ENCODE measurements at places on chromosomes 5 and 9.

DNA sequence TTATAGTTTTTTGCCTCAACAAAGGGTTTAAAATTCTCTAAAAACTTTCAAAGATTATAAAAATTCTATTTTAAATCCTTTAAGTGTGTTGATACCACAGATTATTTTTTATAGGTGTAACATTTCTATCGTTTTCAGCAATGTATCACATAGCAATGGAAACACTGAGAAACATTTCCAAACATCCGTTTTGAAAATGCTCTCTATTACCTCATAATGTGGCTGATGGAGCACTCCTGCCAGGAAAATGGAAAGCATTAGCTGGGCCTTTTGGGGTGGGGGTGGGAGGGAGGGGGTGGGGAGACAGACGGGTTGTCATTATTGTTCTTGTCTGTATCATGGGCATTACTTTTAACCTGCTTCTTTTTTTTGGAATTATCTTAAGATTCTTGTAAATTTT, 516.5 kb downstream of the ACTL7B start:
- no peak for DNase-seq

GRCh38 chr9:132008855-132009812, 70.5 kb downstream of the MED27 start:
- no peak for DNase-seq

GRCh38 chr9:91182429-91183225, 179.1 kb downstream of the AUH start:
- no peak for DNase-seq

DNA sequence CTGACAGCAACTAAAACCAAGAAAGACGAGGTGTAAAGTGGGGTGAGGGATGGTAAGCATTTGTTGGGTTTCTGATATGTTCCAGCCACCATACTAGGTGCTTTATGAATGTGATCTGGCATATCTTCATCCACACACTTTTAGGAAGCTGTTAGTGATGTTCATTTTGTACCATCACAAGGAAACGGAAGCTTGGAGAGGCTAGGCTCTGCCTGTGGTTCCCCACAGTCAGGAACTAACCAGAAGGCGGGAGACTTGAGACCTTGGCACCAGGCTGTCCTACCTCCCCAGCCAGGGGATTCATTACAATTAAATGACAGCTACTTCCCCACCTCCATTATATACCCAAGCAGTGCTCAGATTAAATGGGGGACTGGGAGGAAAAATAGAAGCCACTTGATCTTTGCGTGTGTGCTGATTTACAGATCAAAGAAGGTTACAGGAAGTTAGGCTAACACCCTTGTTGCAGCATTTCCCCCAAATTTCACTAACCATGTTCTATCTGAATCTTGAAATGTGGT, 43.0 kb downstream of the SFXN1 start:
- no peak for DNase-seq

DNA sequence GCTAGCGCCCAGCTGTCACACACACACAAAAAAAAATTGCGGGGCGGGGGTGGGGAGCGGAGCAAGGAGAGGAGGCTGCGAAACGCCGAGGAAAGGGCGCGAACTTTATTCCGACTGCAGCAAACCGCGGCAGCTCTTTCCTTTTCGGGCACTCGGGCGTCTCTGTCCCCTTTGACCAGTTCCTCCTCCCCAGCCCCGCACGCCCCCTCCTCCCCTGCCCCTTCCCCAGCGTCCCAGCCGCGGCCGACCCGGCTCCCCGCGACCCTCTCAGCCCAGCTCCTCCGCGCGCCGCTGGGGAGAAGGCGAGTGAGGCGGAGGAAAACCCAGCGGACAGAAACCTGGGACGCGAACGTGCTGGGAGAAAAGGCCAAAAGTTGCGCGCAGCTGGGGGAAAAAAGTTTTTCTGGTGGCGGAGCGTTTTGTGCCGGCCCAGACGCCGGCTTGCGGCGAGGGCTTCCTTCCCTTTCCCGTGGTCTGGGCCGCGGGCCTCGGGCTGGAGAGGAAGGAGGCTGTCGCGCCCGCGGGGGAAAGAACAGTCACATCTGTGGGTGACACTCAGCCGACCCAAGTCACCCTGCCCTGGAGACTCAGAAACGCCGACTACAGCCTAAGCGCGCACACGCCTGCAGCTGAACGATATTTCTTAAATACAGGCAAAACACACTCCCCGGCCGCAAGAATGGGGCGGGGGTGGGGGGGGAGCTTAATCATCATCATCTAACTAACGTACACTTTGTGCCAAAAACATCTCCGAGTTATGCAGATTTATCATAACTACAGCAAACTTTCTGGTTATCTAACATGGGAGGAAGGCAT, 1.1 kb upstream of the BNC2 start:
- no peak for DNase-seq

DNA sequence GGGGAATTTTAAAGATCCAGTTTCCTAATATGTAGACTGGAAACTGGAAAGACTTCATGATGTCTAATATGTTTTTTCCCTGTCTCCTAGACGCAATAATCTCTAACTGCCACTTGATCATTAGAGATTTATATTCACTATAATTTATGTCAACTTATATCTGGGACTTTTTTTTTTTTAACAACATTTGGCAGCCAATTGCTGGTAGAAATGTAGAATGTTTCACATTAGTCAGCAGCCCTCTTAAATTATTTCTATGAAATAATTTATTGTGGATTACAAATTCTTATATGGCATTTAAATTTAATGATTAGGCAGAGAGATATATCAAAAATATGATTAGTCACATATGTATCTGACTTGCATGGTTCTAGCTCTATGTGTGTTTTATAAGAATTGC, 48.2 kb downstream of the TMEM174 start:
- DNase-seq, result no peak

DNA sequence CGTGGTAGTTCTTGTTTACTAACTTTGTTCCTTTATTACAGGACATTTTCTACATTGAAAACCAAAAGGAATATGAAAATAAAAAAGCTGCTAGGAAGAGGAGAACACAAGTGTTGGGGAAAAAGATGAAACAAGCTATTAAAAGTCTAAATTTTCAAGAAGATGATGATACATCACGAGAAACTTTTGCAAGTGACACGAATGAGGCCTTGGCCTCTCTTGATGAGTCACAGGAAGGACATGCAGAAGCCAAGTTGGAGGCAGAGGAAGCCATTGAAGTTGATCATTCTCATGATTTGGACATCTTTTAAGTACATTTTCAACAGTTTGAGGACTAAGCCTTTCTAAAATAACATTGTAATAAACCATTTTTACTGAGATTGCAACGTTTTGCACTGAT, 23.8 kb downstream of the PHAX start:
- DNase-seq, result peak; percentile 67

GRCh38 chr5:58255386-58255785, 204.5 kb downstream of the PLK2 start:
- DNase-seq, result no peak

DNA sequence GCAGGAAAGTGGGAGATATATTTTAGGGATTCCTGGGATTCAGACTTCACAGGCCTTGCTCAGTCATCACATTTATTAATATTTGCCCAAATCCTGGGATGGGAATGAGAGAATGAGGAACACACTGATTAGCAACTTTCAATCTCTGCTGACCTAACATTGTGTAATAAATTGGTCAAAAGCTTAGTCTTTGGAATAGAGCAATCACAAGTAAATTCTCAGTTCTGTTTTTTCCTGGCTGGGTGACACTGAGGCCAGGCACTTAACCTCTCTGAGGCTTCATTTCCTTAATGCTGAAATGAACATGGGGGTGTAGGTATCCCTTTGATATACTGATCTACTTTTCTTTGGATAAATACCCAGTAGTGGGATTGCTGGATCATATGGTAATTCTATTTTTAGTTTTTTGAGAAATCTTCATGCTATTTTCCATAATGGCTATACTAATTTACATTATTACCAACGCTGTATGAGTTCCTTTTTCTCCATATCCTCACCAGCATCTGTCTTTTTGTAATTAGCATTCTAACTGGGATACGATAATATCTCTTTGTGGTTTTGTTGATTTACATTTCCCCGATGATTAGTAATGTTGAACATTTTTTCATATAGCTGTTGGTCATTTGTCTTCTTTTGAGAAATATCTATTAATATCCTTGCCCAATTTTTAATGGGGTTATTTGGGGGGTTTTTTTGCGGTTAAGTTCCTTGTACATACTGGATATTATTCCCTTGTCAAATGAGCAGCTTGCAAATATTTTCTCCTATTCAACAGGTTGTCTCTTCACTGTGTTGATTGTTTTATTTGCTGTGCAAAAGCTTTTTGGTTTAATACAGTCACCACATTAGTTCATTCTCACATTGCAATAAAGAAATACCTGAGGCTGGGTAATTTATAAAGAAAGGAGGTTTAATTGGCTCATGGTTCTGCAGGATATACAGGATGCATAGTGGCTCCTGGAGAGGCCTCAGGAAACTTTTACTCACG, 36.8 kb upstream of the NIPBL start:
- DNase-seq, result no peak

- DNase-seq, result no peak
Observed at GRCh38 chr9:88975966-88976889, 15.0 kb upstream of the S1PR3 start.

GRCh38 chr5:71810023-71810422, 90.9 kb downstream of the CARTPT start:
- DNase-seq, result no peak

- DNase-seq, result no peak
Observed at GRCh38 chr5:174046558-174046957, 1.1 kb downstream of the NSG2 start.

DNA sequence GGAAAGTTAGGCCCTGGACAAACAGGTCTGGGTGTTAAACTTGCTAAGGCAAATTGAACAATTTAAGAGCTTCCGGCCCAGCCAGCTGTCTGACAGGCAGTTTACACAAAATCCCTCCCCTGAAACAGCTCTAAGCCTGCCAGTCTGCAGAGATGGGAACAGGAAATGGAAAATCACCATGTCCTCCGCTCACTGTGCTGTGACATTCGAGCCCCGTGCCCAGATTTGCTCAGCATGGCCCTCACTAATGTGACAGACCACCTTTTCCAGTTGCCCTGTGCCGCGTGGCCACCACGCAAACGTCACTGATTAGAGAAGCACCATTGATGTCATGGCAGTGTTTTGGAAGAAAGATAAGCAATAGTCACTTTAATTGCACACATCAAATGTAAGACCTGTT, 41.0 kb downstream of the CCNJL start:
- DNase-seq, result no peak

DNA sequence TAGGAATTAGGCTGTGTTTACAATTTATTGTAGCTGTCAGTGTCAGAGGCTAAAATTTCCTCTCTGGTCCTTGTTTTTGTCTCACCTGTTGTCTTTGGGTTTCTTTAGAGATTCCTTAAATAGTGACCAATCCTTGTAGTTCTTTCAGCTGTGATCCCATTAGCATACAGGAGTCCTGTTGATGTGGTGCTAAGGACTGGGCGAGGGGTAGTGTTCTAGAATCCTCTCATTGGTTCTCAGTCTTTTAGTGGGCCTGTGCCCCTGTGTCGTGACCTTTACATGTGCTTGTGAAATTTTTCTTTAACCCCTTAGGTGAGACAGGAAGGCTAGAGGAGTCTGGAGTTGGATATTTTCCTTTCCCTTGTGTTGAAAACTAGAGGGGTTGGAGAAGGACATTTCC, 51.2 kb downstream of the ZNF618 start:
- DNase-seq, result no peak

DNA sequence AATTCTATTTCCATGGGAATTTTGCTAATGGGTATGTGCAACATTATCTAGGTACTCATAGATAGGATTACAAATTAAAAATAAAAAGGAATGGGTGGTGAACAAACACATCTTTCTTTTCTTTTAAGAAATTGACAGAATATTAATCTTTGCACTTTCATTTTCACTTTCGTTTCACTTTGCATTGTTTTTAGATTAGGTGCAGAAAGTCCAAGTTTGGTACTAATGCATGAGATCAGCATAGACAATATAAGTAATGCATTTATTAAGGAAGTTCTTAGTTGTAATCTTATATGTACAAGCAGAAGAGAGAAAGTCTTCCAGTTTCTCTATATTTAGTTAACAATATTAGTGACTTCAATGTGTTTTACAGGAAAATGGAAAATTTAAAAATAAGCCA, 196.5 kb downstream of the COMMD10 start:
- no peak for DNase-seq

GRCh38 chr5:6453937-6454560, 5.4 kb downstream of the UBE2QL1 start:
- no peak for DNase-seq

- DNase-seq, result no peak
Observed at GRCh38 chr5:72109062-72109411, 1.8 kb downstream of the MAP1B start.

GRCh38 chr5:168809218-168809617, 230.1 kb upstream of the PANK3 start:
- no peak for DNase-seq

DNA sequence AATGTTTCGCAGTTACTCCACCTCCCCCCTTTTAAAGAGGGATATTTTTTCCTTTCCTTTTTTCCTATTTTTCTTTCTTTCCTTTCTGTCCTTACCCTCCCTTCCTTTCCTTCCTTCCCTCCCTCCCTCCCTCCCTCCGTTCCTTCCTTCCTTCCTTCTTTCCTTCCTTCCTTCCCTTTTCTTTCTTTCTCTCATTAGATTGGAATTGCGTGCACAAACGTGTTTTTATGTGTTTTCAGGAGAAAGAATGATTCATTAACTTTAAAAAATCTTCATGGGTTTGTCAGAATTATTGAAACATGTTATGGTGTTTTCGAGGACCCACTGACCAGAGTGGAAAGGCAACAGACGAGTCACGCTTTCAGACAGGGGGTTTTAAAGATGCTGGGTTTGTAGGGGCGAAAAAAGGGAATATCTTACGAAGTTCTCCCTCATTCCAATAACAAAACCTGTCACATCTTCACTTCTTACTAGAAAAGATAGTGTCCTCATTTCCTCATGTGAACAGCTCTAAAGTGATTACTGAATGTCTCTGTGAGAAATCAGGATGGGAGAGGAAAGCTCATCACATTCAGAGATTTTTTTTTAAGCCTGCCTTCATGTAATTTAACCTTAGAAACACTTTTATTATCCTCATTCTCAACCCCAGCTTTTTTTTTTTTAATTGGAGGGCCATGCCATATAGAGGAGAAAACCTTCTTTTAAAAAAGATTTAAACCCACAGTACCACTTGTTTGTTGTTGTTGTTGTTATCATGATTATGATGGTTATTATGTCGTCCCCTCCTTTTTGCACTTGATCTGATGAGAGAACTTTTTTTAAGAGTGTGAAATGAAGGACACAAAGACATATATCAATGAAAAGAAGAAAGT, 21.9 kb downstream of the NR2F1 start:
- no peak for DNase-seq

DNA sequence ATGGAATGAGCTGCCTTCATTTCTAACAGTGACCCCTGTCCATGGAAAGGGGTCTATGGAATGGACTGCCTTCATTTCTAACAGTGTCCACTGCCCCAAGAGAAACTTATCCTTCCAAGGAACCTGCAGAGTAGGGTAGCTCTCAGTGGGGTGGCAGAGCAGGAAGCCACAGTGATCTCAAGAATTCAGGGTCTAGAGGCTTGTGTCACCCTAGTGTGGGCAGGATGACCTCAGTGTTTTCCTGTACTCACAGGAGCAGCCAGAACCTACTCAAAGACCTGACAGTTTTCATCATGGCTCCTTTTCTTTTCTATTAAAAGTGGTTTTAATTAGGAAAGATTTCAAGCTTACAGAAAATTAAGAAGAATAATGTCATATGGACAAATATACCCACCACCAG, 27.5 kb downstream of the SEC61B start:
- no peak for DNase-seq

- no peak for DNase-seq
Observed at GRCh38 chr9:27654629-27655285, 81.5 kb upstream of the C9orf72 start.
